ENCODE measurements at places on chromosomes 1 and 21.

DNA sequence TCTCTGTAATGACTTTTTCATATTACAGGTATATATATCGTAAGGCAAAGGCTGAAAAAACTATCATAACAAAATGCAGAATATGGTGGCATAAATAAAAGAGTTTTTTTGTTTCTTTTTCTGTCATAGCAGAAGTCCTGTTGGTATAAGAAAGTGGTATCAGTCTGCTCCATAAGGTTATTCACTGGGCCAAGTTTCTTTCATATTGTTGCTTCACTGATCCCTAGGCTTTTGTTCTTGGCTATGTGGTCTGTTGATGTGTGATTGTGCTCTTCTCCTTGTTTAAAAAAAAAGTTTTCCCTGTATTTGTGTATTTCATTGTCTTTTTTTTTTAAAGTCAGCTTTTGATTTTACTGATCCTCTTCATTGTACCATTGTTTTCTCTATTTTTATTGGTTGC lies 26.0 kb downstream of the PTBP2 start:
- DNase-seq: no peak

GRCh38 chr1:198764748-198765147 lies 125.9 kb downstream of the PTPRC start:
- DNase-seq: no peak

GRCh38 chr1:92872719-92873118 lies 40.9 kb downstream of the RPL5 start:
- DNase-seq: no peak

DNA sequence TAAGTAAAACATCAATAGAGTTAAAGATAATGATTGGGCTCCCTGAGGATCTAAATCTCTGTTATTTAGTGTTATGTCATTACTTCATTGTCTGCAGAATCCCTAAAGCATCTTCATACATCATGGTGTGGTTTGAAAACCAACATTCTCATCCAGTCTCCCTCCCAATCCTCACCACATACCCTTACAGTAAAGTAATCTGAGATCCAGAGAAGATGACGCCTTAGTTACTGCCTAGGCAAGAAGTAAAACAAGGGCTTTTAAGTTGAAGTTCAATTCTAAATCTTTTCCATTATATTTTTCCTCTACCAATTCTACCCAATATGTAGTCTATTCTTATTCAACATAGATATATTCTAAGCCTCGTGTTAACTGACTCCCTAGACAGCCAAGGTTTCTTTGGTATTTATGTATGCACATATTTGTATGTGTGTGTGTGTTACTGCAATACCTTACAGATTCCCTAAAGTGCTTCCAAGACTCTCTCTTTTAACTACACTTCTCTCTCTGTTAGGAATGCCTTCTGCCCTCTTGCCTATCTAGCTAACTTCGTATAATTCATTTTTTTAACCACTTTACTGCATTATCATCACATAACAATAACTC lies 17.3 kb downstream of the DPH5 start:
- DNase-seq: no peak

GRCh38 chr1:217106231-217106901 lies 383.1 kb upstream of the ESRRG start:
- DNase-seq: no peak

GRCh38 chr1:63718541-63718970 lies 55.3 kb upstream of the ROR1 start:
- no peak for DNase-seq

DNA sequence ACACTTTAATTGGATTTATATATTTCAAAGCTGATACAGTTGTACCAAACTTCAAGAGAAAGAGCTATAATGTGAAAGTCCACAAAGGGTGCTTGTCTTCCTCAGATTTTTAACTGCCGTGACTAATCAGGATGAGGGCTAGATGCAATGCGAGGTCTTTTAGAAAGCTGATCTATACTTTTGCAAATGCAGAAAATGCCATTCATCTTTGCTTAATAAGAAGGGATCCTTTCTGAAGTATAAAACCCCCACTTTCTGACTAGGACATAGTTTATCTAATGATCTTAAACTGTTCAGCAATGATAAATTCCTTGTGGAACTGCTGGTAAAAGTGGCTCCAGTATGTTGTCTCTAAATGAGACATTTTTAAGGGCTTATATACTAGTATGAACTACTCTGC lies 102.7 kb upstream of the NGF start:
- no peak for DNase-seq

- DNase-seq: no peak
Observed at GRCh38 chr1:206803221-206803730, 31.0 kb upstream of the IL10 start.

DNA sequence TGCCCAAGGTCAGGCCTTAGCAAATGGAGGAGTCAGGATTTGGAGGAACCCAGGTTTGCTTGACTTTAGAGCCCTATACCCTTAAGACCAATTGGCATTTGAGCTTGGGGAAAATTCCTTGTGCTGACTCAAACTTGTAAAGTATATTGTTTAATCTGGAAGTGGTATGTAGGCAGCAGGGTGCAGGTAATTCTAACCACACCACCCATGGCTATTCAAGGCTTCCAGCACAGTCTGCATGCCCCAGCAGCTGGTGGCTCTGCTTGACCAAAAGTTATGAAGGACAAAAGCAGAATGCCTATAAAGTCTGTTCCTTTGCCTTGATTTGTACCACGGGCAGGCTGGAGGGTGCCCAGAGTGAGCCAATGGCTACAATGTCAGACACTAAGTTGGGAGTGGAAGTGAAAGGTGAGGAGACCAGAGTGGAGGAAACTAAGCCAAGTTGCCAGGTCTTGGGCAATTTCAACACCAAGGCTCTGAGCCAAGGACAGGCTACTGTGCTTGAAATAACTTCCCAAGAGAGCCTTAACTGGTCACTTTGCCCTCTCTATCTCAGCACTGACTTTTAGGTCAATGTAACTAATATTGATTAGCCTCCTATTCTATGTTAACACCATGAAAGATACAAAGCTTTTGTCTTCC lies 4.7 kb upstream of the G0S2 start:
- DNase-seq: no peak

- no peak for DNase-seq
Observed at GRCh38 chr1:15836772-15837669, 10.5 kb upstream of the SPEN start.

GRCh38 chr1:36151845-36152203 lies 2.5 kb upstream of the TRAPPC3 start:
- no peak for DNase-seq

- DNase-seq: no peak
Observed at GRCh38 chr1:48462716-48463302, 9.2 kb downstream of the SPATA6 start.

DNA sequence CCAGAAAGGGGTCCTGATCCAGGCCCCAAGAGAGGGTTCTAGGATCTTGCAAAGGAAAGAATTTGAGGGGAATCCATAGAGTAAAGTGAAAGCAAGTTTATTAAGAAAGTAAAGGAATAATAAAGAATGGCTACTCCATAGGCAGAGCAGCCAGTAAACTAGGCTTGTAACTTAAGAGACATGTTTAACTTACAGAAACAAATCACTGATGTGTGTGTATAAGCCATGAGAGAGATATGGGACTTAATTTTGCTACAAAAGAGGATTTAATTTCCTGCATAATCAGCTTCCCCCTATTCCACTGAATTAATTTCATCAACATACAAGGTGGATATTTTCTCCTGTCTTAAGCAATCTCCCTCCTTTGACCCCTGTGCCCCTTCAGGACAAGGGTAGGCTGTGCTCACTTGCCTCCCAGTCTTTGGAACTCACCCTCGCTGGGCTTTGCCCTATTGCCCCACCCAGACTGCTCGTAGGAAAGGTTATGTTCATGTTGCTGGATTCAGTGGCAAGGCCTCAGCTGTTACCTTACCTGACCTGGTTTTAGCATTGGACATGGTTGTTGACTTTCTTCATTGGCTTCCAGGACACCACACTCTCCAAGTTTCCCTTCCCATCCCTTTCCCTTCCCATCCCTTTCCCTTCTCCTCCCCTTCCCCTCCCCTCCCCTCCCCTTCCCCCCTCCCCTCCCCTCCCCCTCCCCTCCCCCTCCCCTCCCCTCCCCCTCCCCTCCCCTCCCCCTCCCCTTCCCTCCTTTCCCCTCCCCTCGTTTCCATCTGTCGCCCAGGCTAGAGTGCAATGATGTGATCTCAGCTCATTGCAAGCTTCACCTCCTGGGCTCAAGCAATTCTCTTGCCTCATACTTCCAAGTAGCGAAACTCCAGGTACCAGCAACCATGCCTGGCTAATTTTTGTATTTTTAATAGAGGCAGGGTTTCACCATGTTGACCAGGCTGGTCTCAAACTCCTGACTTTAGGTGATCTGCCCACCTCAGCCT lies 44.6 kb downstream of the TBCE start:
- no peak for DNase-seq

- no peak for DNase-seq
Observed at GRCh38 chr1:174911606-174912005, 88.1 kb upstream of the CACYBP start.

GRCh38 chr1:27095576-27095975 lies 59.3 kb downstream of the SLC9A1 start:
- DNase-seq: no peak

GRCh38 chr1:114082867-114083585 lies 70.6 kb downstream of the SYT6 start:
- no peak for DNase-seq

GRCh38 chr1:3803905-3804626 lies 7.8 kb upstream of the LRRC47 start:
- DNase-seq: no peak

GRCh38 chr1:28280977-28281381 lies 21.7 kb downstream of the SESN2 start:
- DNase-seq: no peak

DNA sequence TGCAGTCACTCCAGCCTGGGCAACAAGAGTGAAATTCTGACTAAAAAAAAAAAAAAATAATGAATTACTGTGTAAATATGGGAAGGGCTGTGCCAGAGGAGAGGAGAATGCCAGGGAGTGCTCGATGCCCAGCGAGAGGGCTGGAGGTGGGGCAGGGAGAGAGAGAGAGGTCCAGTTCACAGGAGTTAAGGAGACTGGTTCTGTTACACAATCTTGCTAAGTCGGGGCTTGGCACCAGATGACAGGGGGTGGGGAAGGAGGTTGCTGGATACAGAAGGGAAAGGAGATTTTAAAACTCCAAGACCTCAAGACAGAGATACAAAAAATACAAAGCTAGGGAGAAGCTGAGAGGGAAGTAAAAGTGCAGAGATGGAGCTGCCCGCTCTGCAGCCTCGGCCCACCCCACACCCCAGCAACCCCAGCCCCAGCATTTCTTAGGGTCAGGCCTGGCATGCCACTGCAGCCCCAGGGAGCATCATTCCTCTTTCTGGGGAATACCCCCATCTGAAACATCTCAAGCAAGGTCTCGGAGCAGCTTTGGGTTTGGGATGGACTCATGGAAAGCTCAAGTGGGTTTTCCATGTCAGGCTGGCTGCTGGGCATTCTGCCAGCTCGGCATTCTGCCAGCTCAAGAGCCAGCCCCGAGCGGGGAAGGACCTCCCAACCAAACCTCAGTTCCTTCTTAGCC lies 991 bp downstream of the SELENBP1 start:
- no peak for DNase-seq

GRCh38 chr1:29368936-29369932 lies 132.9 kb downstream of the PTPRU start:
- no peak for DNase-seq

GRCh38 chr21:28632755-28633408 lies 359.8 kb downstream of the LTN1 start:
- no peak for DNase-seq

DNA sequence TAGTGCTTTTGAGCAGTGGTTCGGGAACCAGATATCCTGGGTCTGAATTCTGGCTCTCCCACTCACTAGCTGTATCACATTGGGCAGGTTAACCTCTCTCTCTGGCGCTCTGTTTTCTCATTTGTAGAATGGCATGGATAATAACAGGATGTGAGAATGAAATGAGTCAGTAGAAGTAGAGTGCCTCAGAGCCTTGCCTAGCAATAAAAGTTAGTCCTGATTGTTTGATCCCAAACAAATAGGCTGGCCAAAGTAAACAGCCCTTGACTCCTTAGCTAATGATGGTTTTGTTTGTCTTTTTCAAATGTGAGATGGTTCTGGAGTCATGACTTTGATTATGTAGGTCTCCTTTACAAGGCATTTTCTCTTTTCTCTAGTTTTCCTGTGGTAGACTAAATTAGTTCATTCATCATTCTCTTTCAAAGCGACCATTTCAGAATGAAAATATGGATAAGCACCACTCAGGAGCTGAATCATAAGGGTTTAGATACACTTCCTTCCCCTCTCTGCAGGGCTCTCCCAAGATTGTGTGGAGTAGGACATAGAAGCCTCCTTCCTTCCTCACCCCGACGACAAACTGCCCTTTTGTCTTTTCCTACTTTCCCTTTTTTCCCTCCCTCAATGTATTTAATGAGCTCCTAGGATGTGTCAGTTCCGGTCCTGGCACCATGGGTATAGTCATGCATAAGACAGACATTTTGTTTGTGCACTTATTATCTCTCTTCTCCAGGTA lies 23.1 kb downstream of the KIAA0040 start:
- DNase-seq: no peak

- DNase-seq: no peak
Observed at GRCh38 chr21:36791180-36791579, 92.3 kb downstream of the SIM2 start.

DNA sequence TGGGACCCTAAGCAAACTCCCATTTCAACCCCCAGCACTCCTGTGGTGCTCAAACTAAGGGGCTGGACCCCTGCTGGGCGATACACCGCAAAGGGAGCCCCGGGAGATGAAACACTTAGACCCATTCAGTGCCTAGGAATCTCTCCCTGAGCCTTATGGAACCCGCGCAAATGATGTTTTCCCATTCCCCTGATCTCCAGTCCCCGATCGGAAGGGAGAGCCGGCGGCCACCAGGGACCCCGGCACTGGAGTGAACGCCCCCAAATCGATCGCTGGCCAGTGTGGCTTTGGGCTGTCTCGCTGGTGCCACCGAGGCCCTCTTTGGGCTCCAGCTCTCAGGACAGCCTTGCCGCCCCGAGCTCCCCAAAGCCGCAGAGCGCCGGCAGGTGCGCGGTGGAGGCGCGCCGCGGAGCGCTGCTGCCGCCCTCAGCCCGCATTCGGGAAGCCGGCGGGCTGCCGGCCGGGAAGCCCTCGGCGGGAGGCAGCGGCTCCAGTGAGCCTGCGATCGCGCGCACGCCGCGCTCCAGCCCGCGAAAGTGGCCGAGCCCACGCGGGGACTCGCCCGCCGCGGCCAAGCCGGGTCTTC lies 1.1 kb downstream of the PLXNA2 start:
- DNase-seq: peak; percentile 18

- no peak for DNase-seq
Observed at GRCh38 chr1:37055631-37056030, 21.3 kb upstream of the GRIK3 start.

GRCh38 chr1:9320520-9321479 lies 28.1 kb downstream of the SPSB1 start:
- DNase-seq: no peak
